Naive thymus-derived CD8-positive, alpha-beta T cell (primary cell): ENCODE measurements at places on chromosomes 2 and 18. TPM values are rescaled to one million over a fixed set of nuclear protein-coding genes. Genes with fewer than 3 reads are reported as not detected.

DNA sequence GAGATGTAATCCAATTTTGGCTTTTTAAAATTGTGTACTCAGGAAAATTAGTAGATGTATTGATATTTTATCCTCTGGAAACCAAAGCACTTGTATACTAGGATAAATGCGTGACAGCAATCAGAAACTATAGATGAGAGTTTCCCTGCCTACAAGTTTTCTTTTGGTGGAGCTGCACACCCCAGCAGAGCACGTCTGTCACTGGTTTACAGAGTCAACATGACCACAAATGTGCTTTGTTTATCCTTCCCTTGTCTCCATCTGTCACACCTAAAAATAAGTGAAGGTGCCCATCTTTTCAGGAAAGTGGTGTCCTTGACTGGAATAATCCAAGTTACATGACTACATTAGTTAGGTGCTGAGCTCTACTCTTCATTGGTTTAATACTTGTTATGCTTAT lies 210.4 kb upstream of the DSEL start:
- H3K4me1 ChIP-seq, result no peaks in the 10 kb centered on the region
- H3K4me3 ChIP-seq, result no peak overlapping the region
- no peak overlapping the region for H3K27ac ChIP-seq
- DNase-seq, result no peak
- H3K27me3 ChIP-seq, result peaks cover 6% of the 10 kb centered on the region

- no peaks in the 10 kb centered on the region for H3K36me3 ChIP-seq
- DNase-seq, result peak; percentile 63
- peaks cover 44% of the 10 kb centered on the region for H3K4me1 ChIP-seq
- H3K27ac ChIP-seq, result no peak overlapping the region
Observed at GRCh38 chr2:29314816-29315571, 199.8 kb downstream of the CLIP4 start.

GRCh38 chr2:29011418-29012060 lies 30.4 kb downstream of the TOGARAM2 start:
- peak overlapping the region; percentile 99 for H3K27ac ChIP-seq
- H3K36me3 ChIP-seq, result no peaks in the 10 kb centered on the region
- peak overlapping the region; percentile 61 for H3K4me3 ChIP-seq
- peak; percentile 90 for DNase-seq

- no peak overlapping the region for H3K4me3 ChIP-seq
- H3K36me3 ChIP-seq, result peaks cover 5% of the 10 kb centered on the region
Observed at GRCh38 chr2:101815739-101816391, 118.4 kb downstream of the MAP4K4 start.

Gene TLX2
- not detected for total RNA-seq

DNA sequence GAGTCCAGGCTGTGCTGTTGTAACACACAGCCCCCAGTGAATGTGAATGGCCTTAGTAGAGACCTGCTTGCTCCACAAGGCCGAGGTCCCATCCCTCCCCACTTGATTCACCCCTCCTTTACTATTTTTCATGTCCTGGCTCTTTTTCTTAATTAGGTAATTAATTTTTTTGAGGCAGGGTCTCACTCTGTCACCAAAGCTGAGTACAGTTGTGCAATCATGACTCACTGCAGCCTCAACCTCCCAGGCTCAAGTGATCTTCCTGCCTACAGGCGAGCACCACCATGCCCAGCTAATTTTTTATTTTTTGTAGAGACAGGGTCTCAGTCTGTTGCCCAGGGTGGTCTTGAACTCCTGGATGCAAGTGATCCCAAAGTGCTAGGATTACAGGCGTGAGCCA lies 19.3 kb downstream of the FBLN7 start:
- no peak for DNase-seq
- peaks cover 29% of the 10 kb centered on the region for H3K4me1 ChIP-seq
- H3K27me3 ChIP-seq, result no peaks in the 10 kb centered on the region
- H3K27ac ChIP-seq, result peak overlapping the region; percentile 84

GRCh38 chr2:191049728-191050639 lies 36.0 kb upstream of the STAT1 start:
- H3K4me3 ChIP-seq, result no peak overlapping the region
- no peaks in the 10 kb centered on the region for H3K36me3 ChIP-seq
- no peak for DNase-seq
- peaks cover 6% of the 10 kb centered on the region for H3K4me1 ChIP-seq
- H3K27me3 ChIP-seq, result no peaks in the 10 kb centered on the region

Gene SLC11A1
- total RNA-seq, result 0.47 TPM

DNA sequence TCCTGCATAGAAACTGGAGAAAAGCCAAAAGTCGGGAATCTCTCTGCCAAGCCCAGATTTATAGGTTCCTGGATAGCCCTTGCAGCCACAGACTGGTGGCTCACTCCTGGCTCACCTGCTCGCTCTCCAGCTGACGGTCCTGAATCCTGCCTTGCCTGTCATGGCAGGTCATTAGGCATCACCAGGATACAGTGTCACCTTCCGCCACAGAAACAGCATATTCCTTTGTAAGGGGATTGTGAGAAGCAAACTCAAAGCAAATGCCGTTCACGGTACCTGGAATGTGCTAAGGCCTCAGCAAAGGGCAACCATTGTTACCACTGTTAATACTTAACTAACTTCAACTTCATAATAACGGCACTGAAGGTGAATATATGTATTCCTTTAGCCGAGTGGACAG lies 57.1 kb upstream of the GPR45 start:
- DNase-seq, result no peak
- H3K27me3 ChIP-seq, result peaks cover 5% of the 10 kb centered on the region
- H3K4me1 ChIP-seq, result peaks cover 7% of the 10 kb centered on the region
- no peak overlapping the region for H3K4me3 ChIP-seq
- no peaks in the 10 kb centered on the region for H3K36me3 ChIP-seq

Gene LIPG
- not detected for total RNA-seq

DNA sequence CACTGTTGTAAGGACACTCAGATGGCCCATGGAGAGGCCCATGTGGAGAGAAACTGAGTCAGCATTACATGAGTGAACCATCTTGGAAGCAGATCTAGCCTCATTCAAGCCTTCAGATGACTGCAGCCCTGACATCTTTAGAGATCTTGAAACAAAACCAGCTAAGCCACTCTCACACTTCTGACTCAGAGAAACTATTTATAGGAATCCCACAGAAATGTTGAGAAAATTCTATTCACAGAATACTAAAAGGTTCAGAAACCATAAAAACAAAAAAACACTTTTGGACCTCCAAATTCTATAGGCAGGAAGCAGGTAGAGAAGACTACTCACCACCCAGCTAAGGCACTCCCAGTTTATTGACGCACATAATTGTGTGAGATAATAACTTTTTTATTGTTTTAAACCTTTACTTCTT lies 8.7 kb downstream of the TMEM169 start:
- H3K4me3 ChIP-seq, result no peak overlapping the region
- H3K27ac ChIP-seq, result no peak overlapping the region
- peaks cover 3% of the 10 kb centered on the region for H3K4me1 ChIP-seq
- no peaks in the 10 kb centered on the region for H3K27me3 ChIP-seq
- no peak for DNase-seq

DNA sequence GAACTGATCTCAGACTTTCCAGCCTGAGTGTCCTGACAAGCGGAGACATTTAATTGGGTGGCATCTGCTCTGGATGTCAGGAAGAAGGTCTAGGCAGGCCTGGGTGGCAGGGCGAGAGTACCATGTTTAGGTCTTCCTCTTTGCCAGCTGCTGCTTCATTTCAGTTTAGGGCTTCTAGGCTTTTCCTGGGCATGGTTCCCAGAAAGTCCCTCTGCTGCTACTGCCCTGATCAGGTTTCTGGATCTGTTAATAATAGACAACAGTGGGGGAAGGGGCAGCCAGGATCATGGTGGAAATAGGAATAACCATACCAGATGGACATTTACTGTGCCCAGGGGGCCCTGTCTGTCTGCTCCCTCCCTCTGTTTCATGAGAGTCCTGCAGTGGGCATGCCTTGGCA lies 2.3 kb upstream of the PLCD4 start:
- H3K36me3 ChIP-seq, result no peaks in the 10 kb centered on the region
- H3K4me3 ChIP-seq, result no peak overlapping the region
- DNase-seq, result no peak
- peaks cover 10% of the 10 kb centered on the region for H3K27me3 ChIP-seq

DNA sequence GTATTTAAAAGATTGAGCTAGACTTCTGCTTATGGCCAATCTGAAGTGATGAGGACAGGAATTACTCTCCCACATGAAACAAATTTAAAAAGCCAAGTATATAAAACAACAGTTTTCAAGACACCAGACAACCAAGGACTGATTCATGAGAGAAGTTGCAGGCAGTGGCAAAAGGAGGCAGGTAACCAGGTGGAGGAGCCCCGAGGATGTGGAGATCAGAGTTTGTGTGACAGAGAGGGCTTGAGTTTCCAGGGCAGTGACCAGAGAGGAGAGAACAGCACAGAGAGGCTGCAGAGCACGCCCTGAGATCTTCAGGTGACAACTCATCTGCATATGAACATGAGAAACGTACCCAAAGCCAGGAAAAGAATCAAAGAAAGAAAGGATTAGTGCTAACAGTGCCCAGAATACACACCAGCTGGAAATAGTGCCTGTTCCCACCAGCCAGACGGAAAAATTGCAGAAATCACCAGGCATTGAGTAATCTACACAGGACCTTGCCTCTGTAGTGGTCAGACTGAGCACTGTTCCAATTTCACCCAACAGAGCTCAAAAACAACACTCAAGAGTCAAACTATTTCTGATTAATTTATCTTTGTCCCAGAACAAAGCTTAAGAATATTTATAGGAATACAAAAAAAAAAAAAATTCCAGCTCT lies 173.1 kb downstream of the SEPTIN10 start:
- H3K27ac ChIP-seq, result no peak overlapping the region
- no peaks in the 10 kb centered on the region for H3K27me3 ChIP-seq
- H3K36me3 ChIP-seq, result peaks cover 55% of the 10 kb centered on the region

Gene FABP1
- not detected for total RNA-seq
